ENCODE measurements at places on chromosomes 6 and 20. TPM values are rescaled to one million over a fixed set of nuclear protein-coding genes. Genes with fewer than 3 reads are reported as not detected.

GRCh38 chr6:167442245-167442644, 117.4 kb downstream of the TTLL2 start:
- no peak for DNase-seq
- H3K4me3 ChIP-seq, result no peak overlapping the region
- no peaks in the 10 kb centered on the region for H3K36me3 ChIP-seq
- H3K27me3 ChIP-seq, result no peaks in the 10 kb centered on the region

DNA sequence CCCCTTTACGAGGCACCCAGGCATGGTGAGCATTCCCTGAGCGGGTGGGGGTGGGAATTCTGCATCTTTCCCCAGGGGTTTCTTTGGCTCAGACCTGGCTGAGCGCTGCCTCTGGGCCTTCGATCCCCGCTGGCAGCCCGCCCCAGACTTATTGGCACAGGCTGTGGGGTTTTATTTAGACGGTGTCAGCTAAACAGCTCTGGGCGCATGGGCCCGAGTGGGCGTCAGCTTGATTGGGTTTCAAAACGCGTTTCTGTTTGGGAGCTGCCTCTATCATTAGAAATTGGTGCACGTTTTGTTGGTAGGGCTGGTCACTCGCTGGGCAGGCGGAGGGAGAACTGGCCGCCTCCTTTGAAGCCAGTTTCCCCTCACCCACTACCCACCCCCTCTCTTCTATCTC, 21.0 kb downstream of the PMEPA1 start:
- no peaks in the 10 kb centered on the region for H3K36me3 ChIP-seq
- H3K4me3 ChIP-seq, result no peak overlapping the region
- peak; percentile 91 for DNase-seq
- no peaks in the 10 kb centered on the region for H3K27me3 ChIP-seq

- H3K36me3 ChIP-seq, result no peaks in the 10 kb centered on the region
- no peaks in the 10 kb centered on the region for H3K4me1 ChIP-seq
- H3K4me3 ChIP-seq, result no peak overlapping the region
- H3K27ac ChIP-seq, result no peak overlapping the region
- DNase-seq, result no peak
These were observed 81.9 kb upstream of the QKI start for GRCh38 chr6:163332575-163332974.

The ZBTB22 gene
- total RNA-seq, result 21.3 TPM

The TREM1 gene
- total RNA-seq, result 6.2 TPM

The HS3ST5 gene
- not detected for total RNA-seq

The UST gene
- total RNA-seq, result 15.6 TPM
